ENCODE measurements at places on chromosomes 4 and X.

- DNase-seq = no peak
Observed at GRCh38 chr4:76951672-76952010, 2.1 kb downstream of the SEPTIN11 start.

GRCh38 chr4:106245176-106245575 lies 70.8 kb downstream of the TBCK start:
- no peak for DNase-seq

DNA sequence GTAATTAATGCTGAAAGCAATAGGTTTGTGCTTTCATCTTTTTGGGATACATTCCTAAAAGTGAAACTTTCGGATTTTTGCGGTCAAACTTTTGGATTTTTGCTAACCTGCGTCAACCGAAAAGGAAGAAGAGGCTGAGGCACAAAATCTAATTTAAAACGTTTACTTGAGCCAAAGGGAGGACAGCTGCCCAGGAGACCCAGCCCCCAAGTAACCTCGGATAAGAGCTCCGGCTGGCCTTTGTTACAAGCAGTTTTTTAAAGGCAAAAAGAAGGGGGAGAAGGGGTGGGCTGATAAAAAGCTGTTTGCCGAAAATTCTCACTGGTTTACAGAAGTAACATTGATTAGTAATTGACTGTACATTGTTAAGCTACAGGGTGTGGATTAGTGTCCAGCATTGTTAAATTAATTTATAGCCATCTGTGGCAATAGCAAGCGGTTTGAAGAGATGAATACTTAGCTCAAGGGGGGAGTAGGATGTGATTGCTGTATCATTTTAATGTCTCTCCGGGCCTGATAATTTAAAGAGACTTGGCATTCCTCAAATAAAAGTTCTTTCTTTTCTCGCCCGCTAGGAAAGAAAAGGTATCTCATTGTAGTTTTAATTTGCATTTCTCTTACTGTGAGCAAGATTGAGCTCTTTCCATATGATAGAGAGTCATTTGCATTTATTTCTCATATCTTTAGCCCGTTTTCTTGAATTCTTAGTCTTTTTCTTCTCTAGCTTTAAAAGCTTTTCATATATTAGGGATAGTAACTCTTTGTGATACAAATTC lies 59.1 kb upstream of the USP9X start:
- no peak for DNase-seq

DNA sequence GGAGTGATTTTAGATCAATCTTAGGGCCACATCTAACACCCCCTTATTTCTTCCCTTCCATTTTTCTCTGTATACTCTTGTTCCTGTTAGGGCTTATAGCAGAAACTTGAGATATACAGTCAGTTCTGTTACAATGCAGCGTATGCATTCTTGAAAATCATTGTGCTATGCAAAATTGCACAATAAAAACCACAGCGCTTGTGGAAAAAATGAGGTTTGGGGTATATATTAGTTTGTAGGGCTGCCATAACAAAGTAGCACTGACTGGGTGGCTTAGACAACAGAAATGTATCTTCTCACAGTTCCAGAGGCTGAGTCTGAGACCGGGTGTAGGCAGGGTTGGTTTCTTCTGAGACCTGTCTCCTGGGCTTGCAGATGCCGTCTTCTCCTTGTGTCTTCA lies 59.0 kb downstream of the WWC2 start:
- DNase-seq = peak; percentile 17

- no peak for DNase-seq
Observed at GRCh38 chr4:113179996-113180395, 130.5 kb downstream of the ANK2 start.

DNA sequence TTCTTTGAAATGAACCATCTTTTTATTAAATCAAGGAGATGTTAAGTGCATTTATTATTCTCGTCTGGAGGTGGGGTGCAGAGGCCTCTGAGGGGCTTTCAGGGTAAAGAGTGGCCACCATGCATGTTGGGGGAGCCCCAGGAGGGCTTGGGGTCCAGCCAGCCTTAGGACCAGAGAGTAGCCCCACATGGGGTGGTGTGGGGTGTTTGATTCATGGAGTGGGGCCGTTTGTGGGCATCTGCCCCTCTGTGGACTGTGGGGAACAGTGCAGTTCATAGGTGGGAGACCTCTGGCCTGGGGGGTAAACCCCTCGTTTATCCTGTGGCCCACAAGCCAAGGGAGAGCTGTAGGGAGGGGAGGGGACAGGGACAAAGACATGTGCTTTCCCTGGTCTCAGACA lies 26.9 kb downstream of the HTRA3 start:
- DNase-seq = no peak

DNA sequence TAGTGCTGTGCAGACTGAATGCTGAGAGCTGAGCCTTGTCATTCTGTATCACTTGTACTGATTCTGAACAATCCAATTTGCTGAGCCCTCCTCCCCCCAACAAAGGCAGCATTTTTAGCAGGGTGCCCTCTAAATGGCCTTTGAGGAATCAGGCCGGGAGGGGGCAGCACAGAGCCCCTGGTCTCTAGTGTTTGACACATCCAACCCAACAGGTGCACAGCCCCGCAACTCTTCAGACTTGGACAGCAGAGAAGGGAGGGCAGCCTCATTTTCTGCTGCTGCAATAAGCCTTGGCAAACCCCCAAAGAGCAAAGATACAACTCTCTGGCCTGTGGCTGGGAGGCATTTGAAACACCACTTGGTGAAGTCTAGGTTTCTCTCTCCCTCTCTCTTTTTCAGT lies 3.4 kb downstream of the ATP1B4 start:
- DNase-seq = peak; percentile 60

GRCh38 chrX:11672213-11672612 lies 6.5 kb upstream of the ARHGAP6 start:
- DNase-seq = no peak

- DNase-seq = peak; percentile 60
Observed at GRCh38 chr4:73021634-73022033, 47.9 kb downstream of the COX18 start.

DNA sequence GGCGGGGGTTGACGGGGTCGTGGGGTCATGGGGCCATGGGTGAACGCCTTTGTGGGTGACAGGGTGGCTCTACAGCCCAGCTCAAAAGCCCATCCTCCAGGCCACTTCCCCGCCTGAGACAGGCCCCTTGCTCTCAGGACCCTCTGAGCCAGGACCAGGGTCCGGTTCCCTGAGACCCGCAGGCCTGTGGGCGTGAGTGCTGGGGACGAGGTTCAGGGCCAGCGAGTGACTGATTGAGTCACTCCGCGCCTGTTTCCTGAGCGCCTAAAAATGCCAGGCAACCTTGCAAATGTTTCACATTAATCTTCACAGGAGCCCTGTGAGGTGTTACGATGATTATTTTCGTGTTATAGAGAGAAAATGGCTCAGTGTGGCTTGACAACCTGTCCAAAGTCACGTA lies 97.8 kb downstream of the ZNF674 start:
- DNase-seq = peak; percentile 19

All from KBM-7 (cell line).